Thoracic aorta (tissue), 2 donors: ENCODE measurements at places on chromosomes 13 and 19.
A peak's percentile ranks its signal among the peaks of the same experiment; 100 is the strongest.

DNA sequence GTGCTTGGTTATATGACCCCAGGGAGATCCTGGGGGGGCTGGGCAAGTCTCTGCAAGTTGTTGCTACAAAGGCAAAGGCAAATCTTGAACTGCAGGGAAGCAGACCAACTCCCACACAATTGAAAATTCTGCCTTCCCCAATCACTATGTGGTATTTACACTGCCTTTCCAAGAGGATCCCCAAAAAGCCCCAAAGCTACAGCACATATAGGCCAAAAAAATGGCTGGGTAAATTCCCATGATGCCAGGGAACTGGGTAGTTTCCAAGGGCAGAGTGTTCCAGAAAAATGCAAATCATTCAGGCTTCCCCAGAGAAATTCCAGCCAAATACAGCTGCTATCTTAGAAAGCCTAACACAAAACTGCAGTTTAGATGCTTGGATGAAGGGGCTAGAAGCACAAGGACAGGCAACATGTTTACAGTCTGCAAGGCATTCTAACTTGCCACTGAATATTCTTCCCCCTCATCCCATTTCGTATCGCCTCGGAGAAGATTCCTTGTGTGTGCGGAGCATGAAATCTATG lies 6.2 kb downstream of the FOXO1 start:
- H3K4me1 ChIP-seq, result peaks cover 42% of the 10 kb centered on the region
- H3K27ac ChIP-seq, result no peak overlapping the region
- no peaks in the 10 kb centered on the region for H3K27me3 ChIP-seq
- DNase-seq, result no peak

DNA sequence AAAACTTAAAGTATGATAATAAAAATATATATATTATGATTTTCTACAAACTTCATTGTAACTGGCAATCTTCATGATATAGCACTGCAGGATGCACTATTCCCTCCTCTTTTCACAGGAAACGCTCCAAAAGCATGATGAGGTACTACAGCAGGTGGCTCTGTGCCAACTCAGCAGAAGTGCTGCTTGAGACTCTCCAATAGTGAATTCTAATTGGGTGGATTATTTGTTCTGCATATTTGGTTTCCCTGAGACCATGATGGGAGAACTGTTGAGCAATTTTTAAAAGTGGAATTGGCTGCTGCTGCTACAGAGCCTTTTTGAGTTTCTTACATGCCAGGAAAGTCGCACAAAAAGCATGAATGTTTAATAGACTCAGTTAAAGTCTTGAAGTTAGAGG lies 1782.4 kb upstream of the PCDH20 start:
- no peak for DNase-seq
- no peaks in the 10 kb centered on the region for H3K27me3 ChIP-seq
- no peaks in the 10 kb centered on the region for H3K36me3 ChIP-seq

- H3K27me3 ChIP-seq, result no peaks in the 10 kb centered on the region
- no peak for DNase-seq
- no peak overlapping the region for H3K4me3 ChIP-seq
These were observed 31.5 kb upstream of the IRS2 start for GRCh38 chr13:109817591-109818535.

DNA sequence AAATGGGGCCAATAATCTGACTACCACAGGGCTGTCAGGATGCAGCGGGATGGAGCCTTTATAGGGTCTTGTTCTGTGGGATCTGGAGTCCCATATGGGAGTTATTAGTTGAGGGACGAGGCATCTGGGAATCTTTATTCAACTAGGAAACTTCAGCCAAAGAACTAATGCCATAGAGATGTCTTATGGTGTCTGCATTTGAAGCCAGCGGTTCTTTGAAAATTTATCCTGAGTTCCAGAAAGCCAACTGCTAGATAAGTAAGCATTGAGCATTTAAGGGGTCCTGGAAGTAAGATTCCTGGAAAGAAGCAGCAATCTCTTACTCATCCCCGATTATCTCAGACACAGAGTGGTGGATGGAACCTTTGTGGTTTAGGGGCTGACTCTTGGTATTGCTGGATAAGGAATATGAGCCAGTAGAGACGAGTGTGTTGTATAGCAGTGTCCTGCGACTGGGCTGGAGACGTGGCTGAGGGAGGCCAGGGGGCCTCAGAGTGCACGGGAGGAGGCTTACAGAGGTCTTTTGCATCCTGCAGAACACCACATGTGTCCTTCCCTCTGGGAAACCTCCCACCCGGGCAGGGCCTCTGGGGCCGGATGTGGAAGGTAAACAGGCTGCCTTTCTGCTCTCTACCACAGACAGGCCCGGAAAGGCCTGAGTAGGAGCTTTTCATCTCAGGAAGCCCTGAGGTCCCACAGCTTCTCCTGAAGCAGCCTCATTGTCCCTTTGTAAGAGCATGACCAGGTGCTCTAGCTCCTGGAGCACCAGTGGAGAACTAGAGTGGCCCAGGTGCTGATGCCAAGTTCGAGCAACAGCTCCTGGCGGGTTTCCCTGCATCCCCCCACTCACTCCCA lies 28.8 kb downstream of the ACTN4 start:
- DNase-seq, result no peak
- peak overlapping the region; percentile 86 for H3K27ac ChIP-seq
- H3K4me3 ChIP-seq, result peak overlapping the region; percentile 27
- H3K4me1 ChIP-seq, result peaks cover 52% of the 10 kb centered on the region
- H3K36me3 ChIP-seq, result peaks cover 4% of the 10 kb centered on the region
- no peaks in the 10 kb centered on the region for H3K27me3 ChIP-seq

DNA sequence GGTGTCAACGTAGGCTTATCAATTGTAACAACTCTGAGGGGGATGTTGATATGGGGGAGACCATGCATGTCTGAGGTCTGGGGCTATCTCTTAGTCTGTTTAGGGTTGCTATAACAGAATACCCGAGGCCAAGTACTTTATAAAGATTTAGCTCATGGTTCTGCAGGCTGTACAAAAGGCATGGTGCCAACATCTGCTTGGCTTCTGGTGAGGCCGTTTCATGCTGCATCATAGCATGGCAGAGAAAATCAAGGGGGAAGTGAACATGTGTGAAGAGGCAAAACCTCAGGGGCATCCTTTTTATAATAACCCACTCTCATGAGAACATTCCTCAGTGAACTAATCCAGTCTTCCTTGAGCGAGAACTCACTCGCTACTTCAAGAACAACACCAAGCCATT lies 353.8 kb downstream of the ENOX1 start:
- no peaks in the 10 kb centered on the region for H3K36me3 ChIP-seq
- H3K27ac ChIP-seq, result no peak overlapping the region
- no peak for DNase-seq
- H3K4me1 ChIP-seq, result peaks cover 4% of the 10 kb centered on the region
